ENCODE measurements at places on chromosomes 7 and 10.

GRCh38 chr10:77236700-77237099 lies 400.9 kb downstream of the KCNMA1 start:
- DNase-seq: no peak

GRCh38 chr7:25922296-25922695 lies 229.7 kb upstream of the NFE2L3 start:
- DNase-seq: no peak

GRCh38 chr7:80316811-80317210 lies 182.2 kb downstream of the GNAI1 start:
- no peak for DNase-seq

DNA sequence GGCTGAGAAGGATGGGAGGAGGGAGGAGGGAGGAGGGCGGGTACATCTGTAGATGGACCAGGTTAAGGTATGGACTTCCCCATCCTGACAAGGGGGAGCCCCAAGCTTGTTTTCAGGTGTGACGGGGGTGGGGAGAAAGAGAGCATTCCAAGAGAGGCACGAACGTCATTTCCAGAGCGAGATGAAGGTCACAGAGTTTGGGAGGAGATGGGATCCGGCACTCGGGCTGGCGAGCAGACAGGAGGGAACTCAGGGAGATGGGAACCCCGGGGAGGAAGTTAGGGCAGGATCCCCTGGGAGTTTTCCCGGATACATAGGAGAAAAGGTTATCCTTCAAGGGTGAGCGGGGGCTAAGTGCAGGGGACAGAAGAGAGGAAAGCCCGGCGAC lies 118.8 kb downstream of the CUX1 start:
- DNase-seq: no peak

GRCh38 chr10:86136934-86137333 lies 229.7 kb downstream of the GRID1 start:
- no peak for DNase-seq

DNA sequence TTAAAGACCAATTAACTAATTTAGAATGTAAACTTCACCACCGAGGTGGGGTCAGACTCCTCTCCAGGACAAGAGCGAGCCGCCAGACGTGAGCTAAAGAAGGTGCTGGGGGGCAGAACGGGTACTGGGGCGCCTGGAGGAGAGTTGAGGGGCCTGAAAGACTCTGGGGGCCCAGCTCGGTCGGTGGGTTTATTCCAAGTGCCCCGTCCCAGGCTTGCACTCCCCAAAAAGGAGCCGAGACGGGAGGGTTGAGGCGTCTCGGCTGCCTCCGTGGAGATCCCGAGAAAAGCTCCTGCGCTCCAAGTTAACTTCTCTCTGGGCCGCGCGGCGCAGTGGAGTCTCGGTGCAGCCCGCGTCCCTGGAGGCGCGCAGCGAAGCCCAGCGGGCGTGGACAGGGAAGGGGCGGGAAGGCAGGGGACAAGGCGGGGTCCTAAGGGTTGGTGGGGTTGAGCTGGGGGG lies 553.3 kb downstream of the TFEC start:
- no peak for DNase-seq

GRCh38 chr10:79093658-79094411 lies 25.1 kb downstream of the ZMIZ1 start:
- no peak for DNase-seq

- no peak for DNase-seq
These were observed 515.7 kb downstream of the RPS24 start for GRCh38 chr10:78549140-78549935.

DNA sequence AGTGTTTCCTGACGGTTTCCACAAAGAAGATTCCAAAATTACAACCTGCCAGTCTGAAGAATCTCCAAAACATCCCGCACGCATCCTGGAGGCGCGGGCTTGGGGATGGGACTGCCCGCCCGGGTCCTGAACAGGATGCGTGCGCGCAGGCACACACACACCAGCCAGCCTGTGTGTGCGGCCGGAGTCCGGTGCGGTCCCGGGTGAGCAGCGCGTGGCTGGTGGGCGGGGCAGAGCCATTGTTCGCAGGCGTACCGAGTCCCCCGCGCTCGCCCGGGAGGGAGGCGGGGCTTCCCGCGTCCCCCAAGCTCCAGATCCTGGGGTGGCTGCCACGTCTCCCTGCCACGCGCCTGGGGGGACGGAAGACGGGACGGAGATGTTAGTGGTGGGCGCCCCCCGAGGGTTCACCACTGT lies 675 bp upstream of the SCD start:
- peak; percentile 35 for DNase-seq

DNA sequence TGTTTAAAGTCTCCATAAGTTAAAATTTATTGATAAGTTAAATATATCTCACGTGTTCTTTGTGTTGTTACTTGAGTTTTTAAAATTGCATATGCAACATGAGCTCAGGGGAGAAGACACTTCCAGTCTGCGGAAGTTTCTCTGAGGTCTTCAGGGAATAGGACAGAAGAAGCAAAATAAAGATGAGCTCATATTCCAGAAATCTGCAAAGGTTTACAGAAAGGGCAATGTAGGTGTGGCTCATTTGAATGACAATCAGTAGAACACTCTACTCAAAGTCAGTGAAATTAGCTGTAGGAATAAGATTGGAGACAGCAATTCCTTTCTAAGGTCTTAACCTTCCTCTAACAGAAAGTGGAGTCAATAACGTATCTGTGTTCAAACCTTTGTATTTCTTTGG lies 53.7 kb downstream of the CACNA2D1 start:
- no peak for DNase-seq

DNA sequence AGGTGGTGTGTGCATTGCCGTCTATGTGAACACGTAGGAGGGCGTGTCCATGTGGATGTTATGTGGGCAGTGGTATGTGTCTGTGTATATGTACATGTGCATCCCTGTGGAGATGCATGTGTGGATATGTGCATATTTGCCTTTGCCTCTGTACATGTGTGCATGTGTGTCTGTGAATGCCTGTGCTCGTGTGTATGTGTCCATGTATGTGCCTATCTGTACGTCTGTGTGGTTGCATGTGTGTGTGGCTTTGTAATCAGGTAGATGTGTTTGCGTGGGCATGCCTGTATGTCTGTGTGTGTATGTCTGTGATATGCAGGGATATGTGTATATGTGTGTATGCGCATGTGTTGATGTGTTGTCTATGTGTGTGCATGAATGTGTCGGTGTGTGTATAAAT lies 19.7 kb downstream of the ADCY1 start:
- DNase-seq: no peak

DNA sequence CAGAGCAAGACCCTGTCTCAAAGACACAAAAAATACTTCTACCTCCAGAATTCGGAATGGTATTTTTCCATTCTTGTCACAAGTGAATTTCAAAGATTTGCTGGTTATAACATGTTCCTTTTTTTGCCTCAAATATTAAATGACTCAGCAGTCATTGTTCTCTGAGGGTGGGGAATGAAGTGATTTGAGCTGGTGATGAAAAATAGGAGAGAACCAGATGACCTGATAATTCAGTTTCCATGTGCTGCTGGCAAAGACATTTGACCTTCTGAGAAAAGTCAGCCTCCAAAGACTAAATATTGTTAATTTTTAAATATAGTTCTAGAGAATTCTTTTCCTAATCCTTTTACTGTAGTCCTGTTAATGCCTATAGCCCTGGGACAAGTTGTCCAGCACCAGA lies 78.9 kb downstream of the CACNB2 start:
- no peak for DNase-seq

- no peak for DNase-seq
These were observed 2.7 kb downstream of the VGF start for GRCh38 chr7:101162551-101163278.

GRCh38 chr10:34323192-34323591 lies 491.9 kb downstream of the PARD3 start:
- no peak for DNase-seq

DNA sequence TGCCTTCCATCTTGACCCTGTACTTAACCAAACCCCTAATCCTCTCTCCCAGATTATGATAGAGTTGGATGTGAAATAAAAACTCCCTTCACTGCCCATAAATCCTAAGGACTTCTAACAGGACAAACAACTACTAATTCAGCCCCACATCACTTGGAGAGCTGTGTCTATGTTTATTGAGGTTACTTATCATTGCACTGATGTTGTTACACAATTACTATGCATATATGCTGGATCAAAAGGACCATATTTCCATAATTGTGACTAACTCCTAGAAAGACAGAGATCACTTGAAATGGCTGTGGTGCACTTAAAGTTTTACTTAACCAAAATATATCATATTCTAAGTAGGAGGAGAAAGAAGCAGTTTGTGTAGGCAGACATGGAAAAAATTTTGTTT lies 144.9 kb upstream of the AGK start:
- DNase-seq: no peak

DNA sequence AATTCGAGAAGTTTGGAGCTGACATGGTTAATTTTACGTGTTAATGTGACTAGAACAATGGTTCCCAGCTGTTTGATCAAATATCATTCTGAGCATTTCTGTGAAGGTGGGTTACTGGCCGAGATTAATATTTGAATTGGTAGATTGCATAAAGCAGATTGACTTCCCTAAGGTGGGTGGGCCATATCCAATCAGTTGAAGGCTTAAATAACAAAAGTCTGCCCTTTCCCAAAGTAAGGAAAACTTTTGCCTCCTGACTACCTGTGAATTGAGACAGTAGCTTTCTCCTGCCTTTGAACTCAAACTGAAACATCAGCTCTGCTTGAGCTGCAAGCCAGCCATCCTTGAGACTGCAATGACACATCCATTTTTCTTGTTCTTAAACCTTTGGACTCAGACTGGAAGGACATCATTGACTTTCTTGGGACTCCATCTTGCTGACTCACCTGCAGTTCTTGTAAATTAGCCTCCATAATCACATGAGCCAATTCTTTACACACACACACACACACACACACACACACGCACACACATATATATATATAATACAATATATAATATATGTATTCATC lies 63.1 kb upstream of the LRRTM3 start:
- DNase-seq: no peak

- DNase-seq: no peak
These were observed 4.7 kb downstream of the VOPP1 start for GRCh38 chr7:55567571-55567970.

DNA sequence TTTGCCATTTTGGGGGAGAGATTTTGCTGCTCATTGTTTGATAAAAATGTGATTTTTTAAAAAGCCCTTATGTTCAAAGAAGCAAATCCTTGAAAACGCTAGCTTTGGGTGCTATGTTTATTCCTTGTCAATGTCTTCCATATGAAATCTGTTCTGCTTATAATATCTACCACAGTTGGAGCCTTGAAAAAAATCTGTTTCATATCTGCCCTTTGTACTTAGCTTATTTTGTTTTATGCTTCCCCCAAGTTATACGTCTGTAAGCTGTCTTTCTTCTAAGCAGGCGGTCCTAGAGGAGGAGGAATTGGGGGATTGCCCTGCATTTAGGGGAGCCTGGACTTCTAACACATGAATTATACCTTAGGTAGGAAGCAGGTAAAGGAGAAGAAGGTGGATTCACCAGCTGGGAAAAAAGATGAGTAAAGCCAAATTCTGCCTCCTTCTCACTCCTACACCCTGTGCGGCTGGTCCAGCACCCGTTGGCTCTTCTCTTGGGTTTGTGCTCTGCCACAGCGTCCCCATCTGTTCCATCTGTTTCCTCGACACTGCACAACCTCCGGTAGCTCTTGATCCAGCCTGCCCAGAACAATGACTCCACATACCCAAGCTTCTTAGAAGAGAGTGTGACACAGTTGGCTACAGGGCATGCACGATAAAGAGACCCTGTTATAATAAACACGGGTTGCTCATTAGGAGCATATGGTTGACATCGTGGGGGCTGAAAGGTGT lies 31.9 kb upstream of the NEUROD6 start:
- DNase-seq: no peak

- DNase-seq: no peak
These were observed 476.5 kb downstream of the SUGCT start for GRCh38 chr7:40611095-40611871.

GRCh38 chr7:29858191-29858951 lies 52.1 kb downstream of the WIPF3 start:
- no peak for DNase-seq

DNA sequence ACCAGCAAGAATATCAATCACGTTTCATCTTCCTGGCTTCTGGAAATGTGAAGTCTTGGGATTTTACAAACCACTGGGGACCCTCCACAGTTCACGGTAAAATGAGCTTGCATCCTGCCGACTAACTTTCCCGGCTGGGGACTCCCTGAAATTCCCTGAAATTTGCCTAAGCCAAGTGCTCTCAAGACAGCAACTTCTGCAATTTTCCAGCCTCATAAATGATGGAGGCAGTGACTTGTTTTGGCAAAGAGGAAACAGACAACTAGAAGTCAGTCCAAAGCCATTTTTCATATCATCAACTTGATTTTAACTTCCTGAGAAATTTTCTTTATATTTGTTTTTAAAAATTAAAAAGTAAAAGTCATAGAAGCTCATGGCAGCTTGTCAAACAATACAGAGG lies 212.3 kb downstream of the FANK1 start:
- DNase-seq: no peak

- no peak for DNase-seq
These were observed 10.3 kb downstream of the ITPRIP start for GRCh38 chr10:104327745-104328645.

- DNase-seq: no peak
These were observed 39.0 kb downstream of the TFPI2 start for GRCh38 chr7:93851536-93851935.

DNA sequence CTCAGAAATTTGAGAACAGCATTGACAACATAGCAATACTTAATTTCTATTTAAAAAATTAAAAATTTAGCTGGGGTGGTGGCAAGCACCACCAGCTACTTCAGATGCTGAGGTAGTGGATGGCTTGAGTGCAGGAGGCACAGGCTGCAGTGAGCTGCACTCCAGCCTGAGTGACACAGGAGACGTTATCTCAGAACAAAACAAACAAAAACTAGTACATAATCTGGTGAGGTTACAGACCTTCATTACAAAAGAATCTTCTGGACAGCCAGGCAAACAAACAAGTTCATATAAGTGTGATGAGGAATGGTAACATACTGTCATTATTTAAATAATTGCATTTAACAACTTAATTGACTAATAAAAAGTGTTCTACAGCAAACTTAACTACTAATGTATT lies 77.0 kb upstream of the OIT3 start:
- no peak for DNase-seq

- DNase-seq: no peak
These were observed 49.7 kb upstream of the TARP start for GRCh38 chr7:38323156-38323555.

GRCh38 chr7:134629445-134629844 lies 17.2 kb upstream of the BPGM start:
- DNase-seq: no peak

DNA sequence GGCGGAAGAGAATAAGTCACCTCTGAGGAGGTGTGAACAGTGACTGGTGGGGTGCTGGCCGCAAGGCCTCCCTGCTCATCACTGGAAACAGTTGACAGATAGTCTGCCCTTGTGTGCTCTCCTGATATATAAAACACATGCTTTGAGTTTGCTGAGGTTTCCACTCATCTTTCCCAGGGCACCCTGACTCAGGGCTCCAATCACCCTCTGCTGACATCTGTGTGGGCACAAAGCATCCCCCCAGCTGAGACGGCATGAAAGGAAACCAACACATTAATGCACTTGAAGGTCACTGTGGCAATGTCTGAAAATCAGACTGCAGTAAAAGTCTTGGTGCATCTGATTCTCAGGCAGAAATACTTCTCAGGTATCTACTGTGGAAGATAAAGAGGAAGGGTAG lies 49.8 kb downstream of the EPDR1 start:
- no peak for DNase-seq
